MCF 10A (cell line): ENCODE measurements at places on chromosomes 12 and 14. TPM values are rescaled to one million over a fixed set of nuclear protein-coding genes. Genes with fewer than 3 reads are reported as not detected.
A peak's percentile ranks its signal among the peaks of the same experiment; 100 is the strongest.

DNA sequence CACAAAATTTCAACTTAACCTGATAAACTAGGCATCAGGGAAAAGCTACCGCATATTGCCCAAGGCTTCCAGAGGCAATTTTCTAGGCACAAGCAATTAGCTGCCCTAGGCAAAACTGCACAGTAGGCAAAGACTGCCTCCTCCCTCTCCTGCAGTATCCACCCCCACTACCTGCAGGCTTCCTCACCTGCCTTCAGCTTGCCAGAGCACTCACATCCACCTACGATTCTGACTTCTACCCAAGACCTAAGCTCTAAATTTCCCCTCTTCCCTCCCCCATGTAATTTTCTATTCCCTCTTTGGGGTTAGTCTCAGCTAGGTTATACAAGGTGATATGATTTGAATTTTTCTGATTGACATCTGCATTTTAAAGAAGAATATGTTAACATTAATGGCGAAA lies 21.9 kb upstream of the CCDC196 start:
- no peak for DNase-seq
- no peaks in the 10 kb centered on the region for H3K27me3 ChIP-seq
- no peak overlapping the region for H3K4me3 ChIP-seq
- no peak overlapping the region for H3K27ac ChIP-seq
- no peaks in the 10 kb centered on the region for H3K4me1 ChIP-seq

DNA sequence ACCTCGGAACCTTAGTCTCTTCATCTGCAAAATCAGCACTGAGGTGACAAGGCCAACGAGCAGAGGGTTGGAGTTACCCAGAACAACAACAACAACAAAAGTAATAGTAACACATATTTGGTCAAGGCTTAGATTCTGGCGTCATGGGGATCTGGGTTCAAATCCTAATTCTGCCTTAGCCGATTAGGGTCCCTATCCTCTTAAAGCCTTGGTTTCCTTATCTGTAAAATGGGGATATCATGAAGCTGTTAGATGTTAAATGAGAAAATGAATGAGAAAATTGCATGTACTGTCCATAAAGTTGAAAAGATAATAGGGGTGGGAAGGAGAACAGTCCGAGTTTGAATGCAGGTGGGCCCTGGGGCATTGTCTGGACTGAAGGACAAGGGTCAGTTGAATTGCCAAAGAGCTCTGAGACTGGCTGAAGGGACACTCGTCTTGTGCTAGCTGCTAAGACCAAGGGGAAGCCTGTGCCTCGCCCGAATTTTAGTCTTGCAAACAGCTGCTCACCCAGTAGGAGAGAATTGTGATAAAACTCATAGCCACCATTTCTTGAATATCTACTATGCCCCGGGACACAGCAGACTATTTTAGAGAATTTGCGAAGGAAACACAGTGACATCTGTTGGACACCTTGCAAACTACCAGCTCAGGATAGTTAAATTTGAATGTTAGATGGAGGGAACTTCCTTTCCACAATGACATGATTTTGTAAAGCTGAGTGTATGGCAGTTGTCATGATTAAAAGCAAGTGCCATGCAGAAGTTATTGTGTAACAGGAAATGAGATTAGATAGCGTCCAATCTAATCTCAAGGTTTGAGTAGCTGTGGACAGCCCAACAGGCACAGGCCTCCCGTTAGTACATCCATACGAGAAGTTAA lies 6.8 kb upstream of the HNF1A start:
- H3K4me1 ChIP-seq = peaks cover 8% of the 10 kb centered on the region
- no peaks in the 10 kb centered on the region for H3K36me3 ChIP-seq
- H3K27ac ChIP-seq = no peak overlapping the region
- no peak overlapping the region for H3K4me3 ChIP-seq
- peak; percentile 69 for DNase-seq

- H3K27me3 ChIP-seq = no peaks in the 10 kb centered on the region
- no peaks in the 10 kb centered on the region for H3K4me1 ChIP-seq
- H3K4me3 ChIP-seq = no peak overlapping the region
Measured at GRCh38 chr14:77495334-77495733, 3.3 kb downstream of the ISM2 start.

GRCh38 chr12:24796876-24797275 lies 152.0 kb downstream of the BCAT1 start:
- H3K27me3 ChIP-seq = no peaks in the 10 kb centered on the region
- no peak overlapping the region for H3K4me3 ChIP-seq
- H3K27ac ChIP-seq = no peak overlapping the region
- no peaks in the 10 kb centered on the region for H3K36me3 ChIP-seq
- no peaks in the 10 kb centered on the region for H3K4me1 ChIP-seq

GRCh38 chr12:121062391-121063045 lies 23.5 kb upstream of the OASL start:
- H3K27ac ChIP-seq = no peak overlapping the region
- H3K27me3 ChIP-seq = no peaks in the 10 kb centered on the region
- H3K36me3 ChIP-seq = peaks cover 6% of the 10 kb centered on the region
- no peak for DNase-seq
- no peak overlapping the region for H3K4me3 ChIP-seq

- no peak overlapping the region for H3K27ac ChIP-seq
- peaks cover 7% of the 10 kb centered on the region for H3K4me1 ChIP-seq
- H3K36me3 ChIP-seq = no peaks in the 10 kb centered on the region
- no peak overlapping the region for H3K4me3 ChIP-seq
- peaks cover 24% of the 10 kb centered on the region for H3K27me3 ChIP-seq
- DNase-seq = no peak
Measured at GRCh38 chr12:125166041-125166440, 100.8 kb downstream of the AACS start.

- H3K4me1 ChIP-seq = no peaks in the 10 kb centered on the region
- peak; percentile 49 for DNase-seq
- H3K27ac ChIP-seq = no peak overlapping the region
- H3K27me3 ChIP-seq = peaks cover 36% of the 10 kb centered on the region
- no peak overlapping the region for H3K4me3 ChIP-seq
Measured at GRCh38 chr14:94158239-94158883, 15.8 kb upstream of the PPP4R4 start.

- no peaks in the 10 kb centered on the region for H3K27me3 ChIP-seq
- no peak overlapping the region for H3K27ac ChIP-seq
- H3K4me3 ChIP-seq = no peak overlapping the region
- no peaks in the 10 kb centered on the region for H3K4me1 ChIP-seq
- peaks cover 5% of the 10 kb centered on the region for H3K36me3 ChIP-seq
Measured at GRCh38 chr14:76772300-76773187, 11.3 kb downstream of the VASH1 start.

- H3K4me3 ChIP-seq = no peak overlapping the region
- no peak for DNase-seq
- H3K4me1 ChIP-seq = no peaks in the 10 kb centered on the region
- peaks cover 85% of the 10 kb centered on the region for H3K27me3 ChIP-seq
- H3K27ac ChIP-seq = no peak overlapping the region
Measured at GRCh38 chr12:20474443-20474842, 106.1 kb downstream of the PDE3A start.

The RBP5 gene
- not detected in 2 replicates for total RNA-seq

The SSPN gene
- total RNA-seq = 0.17 and 0.21 TPM in 2 replicates

The LRRC10 gene
- total RNA-seq = not detected in 2 replicates

The SYNDIG1L gene
- total RNA-seq = not detected in 2 replicates

The SYNE2 gene
- total RNA-seq = 51.2 and 67.4 TPM in 2 replicates
